ENCODE measurements at places on chromosomes 1 and 21.

- no peak for DNase-seq
Observed at GRCh38 chr1:154465621-154466195, 36.3 kb upstream of the TDRD10 start.

DNA sequence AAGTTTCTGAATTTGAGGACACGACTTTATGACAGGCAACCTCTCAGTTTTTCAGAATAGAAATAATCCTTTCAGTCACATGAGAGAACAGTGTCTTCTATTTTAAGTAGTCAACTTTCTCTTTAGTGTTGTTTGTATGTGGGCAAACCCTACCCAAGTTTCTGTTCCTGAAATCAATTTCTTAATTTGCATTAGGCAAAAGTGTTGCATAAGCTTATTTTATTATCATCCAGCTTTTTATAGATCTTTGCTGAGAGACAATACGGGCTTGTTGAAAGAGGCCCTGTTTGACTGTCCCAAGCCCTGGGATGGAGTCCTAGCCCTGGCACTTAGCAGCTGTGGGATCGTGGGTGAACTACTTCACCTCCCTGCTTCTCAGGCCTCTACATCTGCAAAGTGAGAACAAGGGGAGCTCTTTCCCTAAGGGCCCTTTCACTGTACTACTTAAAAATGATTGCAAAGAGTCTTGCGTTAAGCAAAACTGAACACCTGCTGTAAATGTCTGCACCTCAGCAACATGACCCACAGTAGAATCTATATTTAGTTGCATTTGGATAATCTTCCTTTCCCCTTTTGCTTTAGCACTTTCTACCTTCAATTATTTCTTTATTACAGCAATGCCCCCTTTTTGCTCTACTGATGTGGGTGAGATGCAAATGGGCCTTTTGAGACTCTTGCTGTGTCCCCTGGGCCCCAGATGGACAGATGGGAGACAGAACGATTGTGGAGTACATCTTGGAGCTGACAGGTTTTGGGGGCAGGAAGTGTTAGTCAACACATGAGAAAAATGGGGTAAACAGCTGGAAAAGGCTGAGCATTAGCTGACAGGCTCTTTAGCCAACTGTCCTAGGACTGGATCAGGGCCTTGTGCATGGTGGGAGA is 41.0 kb upstream of the SCAF4 start:
- DNase-seq = no peak

DNA sequence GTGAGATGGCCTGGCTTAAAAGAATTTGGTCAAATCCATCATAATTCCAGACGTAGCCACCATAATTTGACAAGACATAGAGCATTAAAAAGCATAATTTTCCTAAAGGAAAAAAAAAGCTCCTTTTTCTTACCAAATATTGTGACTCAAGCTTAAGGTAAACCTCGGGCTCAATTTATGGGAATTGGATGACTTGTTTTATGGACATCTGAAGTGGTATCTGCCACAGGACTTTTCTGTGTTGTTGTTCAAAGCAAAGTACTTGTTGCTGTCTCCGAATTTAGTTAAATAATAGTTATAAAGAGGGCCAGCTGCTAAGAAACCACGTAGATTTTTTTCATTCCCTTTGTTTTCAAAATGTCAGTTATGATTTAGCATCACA is 1.1 kb downstream of the MPZL1 start:
- no peak for DNase-seq

DNA sequence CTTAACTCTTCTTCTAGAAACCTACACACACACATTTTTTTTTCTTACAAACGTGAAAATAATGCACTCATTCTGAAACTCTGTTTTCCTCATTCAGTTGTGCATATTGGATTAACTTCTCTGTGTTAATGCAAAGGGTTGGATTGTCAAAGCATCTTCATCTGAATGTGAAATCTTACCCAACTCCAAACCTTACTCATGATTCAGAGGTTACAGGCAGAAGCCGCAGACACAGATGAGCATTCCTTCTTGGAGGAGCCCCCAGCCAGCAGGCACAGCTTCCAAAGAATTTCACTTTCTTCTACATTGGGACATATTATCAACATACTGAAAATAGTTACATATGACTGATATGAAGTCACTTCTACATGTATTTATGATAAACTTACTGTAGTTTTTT is 15.7 kb downstream of the PATJ start:
- no peak for DNase-seq

DNA sequence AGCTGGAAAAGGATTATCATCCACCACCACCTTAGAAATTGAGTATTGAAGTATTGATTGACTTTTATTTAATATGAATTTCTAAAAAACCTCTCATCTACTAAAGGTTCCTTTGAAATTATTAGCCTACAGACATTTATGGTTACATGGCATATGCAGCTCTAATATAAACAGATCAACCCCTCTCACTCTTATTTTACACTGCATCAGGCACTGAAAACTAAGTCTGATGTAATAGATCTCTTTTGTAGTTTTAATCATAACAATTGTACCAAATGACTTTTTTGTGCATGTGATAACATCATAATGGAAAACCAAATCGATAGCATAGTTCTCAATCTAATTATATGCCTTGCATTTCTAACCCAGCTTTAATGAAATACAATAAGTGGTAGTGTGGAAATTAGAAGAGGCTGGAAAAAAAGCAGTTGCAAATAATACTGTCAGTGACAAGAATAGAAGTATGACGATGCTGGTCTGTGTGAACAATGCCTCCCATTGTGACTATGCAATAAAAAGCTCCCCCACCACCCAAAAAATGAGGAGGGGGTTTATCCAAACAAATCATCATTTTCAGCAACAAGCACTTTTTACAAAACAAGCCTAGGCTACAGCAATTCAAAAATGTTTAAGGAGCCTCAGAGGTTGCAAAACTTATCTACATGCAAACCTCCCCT is 426.5 kb upstream of the NFIA start:
- DNase-seq = no peak

DNA sequence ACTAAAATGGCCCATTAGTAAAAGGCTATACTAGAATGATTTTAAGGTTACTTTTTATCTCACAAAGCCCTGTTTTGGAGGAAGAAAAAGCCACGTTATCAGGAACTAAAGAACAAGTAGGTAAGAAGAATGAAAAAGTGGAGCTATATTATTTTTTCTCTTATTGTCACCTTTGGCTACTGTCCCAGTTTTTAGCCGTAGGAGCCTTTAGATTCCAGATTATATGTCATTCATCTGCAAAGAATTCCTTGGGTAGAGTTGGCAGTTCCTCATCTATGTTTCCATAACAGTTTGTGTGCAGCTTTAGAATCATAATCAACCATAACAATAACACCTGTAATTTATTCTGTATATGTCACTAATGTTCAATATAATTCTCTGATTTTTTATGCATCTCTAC is 83.8 kb downstream of the TPR start:
- no peak for DNase-seq

GRCh38 chr1:230167419-230167852 is 100.4 kb downstream of the GALNT2 start:
- peak; percentile 4 for DNase-seq

GRCh38 chr1:32924881-32925344 is 23.7 kb upstream of the TMEM54 start:
- no peak for DNase-seq

GRCh38 chr1:3923378-3924185 is 23.5 kb upstream of the C1orf174 start:
- no peak for DNase-seq

- no peak for DNase-seq
Observed at GRCh38 chr21:25838809-25839208, 104.0 kb downstream of the GABPA start.

GRCh38 chr1:184743062-184743756 is 11.4 kb downstream of the EDEM3 start:
- no peak for DNase-seq

DNA sequence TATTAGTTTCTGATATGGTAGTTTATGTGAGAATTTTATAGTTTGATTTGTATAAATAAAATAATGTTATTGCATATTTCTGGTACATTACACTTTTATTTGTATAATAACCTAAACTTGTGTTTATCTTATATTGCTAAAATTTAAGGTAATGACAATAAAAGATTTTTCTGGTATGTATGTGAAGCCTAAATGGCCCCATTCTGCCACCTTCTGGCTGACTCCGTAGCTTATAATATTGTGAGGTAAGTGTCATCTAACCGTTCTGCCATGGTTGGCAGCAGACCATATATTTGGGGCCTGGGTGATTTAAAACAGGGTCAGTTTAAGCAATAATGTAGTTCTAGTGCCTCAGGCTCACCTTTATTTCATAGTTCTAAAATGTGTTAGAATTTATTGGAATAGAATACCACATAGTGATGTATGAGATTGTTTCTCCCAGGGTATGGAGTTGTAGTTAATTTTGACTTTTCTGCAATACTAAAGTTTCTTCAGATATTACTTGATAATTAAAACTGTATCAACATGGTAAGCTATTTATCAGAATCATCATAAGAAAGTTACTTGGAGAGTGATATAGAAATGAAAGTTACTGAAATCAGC is 21.2 kb upstream of the PRKACB start:
- peak; percentile 25 for DNase-seq

DNA sequence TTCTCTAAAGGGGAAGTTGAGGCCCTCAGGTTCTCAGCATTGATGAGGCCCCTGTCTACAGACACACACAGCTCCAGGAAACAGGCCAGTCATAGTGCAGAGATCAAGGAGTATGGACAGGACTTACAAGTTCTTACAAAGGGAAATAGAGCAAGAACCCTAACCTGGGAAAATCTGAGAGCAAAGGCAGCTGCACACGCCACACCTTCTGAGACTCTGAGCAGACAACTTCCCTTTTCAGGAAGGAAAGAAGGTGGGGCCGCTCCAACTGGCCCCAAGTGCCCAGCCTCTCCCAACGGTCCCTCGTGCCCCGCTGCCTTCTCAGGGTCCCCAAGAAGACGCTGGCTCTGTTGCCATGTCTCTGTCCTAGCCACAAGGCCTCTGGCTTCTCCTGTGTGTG is 3.6 kb downstream of the NOC2L start:
- DNase-seq = no peak

- DNase-seq = no peak
Observed at GRCh38 chr1:119069682-119070081, 70.8 kb downstream of the WARS2 start.

GRCh38 chr1:87130438-87130837 is 198.2 kb upstream of the LMO4 start:
- no peak for DNase-seq

- DNase-seq = no peak
Observed at GRCh38 chr1:64484651-64485050, 14.7 kb downstream of the CACHD1 start.

DNA sequence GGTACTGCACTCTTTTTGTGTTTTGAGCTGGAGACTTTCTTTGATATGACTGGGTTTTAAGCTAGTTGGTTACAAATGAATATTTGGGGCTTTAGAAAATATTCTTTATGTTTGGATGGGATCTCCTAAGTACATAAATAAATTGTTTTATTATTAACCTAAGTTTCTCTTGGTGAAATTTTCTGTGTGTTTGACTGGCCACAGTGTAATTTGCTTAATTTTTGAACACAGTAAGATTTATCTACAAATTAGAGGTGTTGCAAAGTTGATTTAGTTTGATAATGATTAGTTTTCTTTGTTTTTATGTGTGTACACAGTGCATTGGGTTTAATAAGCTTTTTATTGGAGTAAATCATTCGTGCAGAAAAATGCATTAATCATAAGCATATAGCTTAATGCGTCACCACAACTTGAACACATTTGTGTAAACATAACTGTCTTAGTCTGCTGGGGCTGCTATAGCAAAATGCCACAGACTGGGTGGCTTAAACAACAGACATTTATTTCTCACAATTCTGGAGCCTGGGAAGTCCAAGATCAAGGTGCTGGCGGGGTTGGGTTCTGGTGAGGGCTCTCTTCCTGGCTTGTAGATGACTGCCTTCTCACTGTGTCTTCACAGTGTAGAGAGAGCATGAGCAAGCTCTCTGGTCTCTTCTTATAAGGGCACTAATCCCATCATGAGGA is 17.4 kb upstream of the SLC6A9 start:
- DNase-seq = no peak

DNA sequence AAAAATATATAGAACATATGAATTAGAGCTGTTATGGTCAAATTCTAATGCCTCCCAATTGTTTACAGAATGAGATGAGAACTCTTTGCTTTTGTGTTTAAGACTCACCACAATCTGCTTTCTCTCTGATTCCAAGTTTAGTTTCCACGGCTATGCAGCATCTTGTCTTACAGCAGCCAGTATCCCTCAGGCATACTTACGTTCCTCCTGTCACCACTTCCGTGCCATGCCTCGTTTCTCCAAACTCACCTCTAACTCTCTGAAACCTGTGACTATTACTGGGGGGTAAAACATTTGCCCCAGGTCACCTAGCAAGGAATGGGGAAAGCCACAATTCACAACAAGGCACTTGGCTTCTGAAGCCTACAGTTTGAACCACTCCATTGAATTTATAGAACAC is 192.8 kb upstream of the NRIP1 start:
- no peak for DNase-seq

GRCh38 chr1:30444850-30445249 is 278.5 kb downstream of the MATN1 start:
- DNase-seq = no peak

- DNase-seq = no peak
Observed at GRCh38 chr1:153541641-153542590, 1.2 kb upstream of the S100A5 start.

DNA sequence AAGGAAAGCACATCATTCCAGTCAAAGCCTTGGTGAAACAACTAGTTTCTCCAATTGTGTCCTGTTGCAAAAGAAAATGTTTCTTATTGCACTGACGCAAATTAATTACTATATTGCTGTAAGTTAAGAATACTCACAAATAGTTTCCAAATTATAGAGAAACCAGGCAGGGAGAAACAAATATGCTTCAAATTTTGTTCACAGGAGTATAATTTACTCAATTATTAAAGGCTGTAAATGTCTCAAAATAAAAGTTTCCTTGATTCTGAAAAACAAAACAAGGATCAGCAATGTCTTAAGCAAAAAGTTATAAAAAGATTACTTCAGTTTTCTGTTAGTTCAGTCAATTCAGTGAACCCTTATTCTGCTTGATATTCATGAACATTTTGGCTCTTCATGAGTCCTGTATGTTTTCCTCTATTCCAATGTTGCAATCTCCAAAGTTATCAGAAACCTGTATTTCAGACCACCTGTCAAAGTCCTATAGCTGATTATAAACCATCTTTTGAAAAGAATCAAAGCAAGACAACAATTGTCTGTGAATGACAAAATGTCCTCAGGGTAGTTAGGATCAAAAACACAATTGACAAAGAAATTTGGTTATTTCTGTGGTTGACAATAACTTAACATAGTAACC is 11.7 kb upstream of the SYPL2 start:
- DNase-seq = no peak
